ENCODE measurements at places on chromosomes 11 and 22. TPM values are rescaled to one million over a fixed set of nuclear protein-coding genes. Genes with fewer than 3 reads are reported as not detected.

Gene OR51M1
- polyA plus RNA-seq, result not detected

Gene LDLRAD3
- 4.9 TPM for polyA plus RNA-seq

Gene ACRV1
- not detected for polyA plus RNA-seq

Gene MRGPRX4
- polyA plus RNA-seq, result not detected

Gene P4HA3
- not detected for polyA plus RNA-seq

Gene DGCR6
- polyA plus RNA-seq, result 3.8 TPM

Gene PDGFD
- not detected for polyA plus RNA-seq

Gene LRFN4
- polyA plus RNA-seq, result 32.3 TPM

Gene TBC1D22A
- polyA plus RNA-seq, result 7.1 TPM

Gene TRIM49B
- not detected for polyA plus RNA-seq

Gene TTC36
- polyA plus RNA-seq, result 0.23 TPM

Gene TIMM10
- polyA plus RNA-seq, result 199 TPM

Gene TTLL12
- polyA plus RNA-seq, result 75.2 TPM

Gene VPREB1
- polyA plus RNA-seq, result not detected

Gene RASL10A
- 0.54 TPM for polyA plus RNA-seq

Gene NRGN
- 3.2 TPM for polyA plus RNA-seq

Gene OR5P2
- not detected for polyA plus RNA-seq

Gene SMIM35
- polyA plus RNA-seq, result not detected

Gene LYVE1
- 0.13 TPM for polyA plus RNA-seq

Gene UPK2
- polyA plus RNA-seq, result not detected

Gene KDM4D
- 0.48 TPM for polyA plus RNA-seq

Gene PATL1
- polyA plus RNA-seq, result 23.3 TPM

Gene OR6A2
- polyA plus RNA-seq, result 0.05 TPM

Gene CARS1
- polyA plus RNA-seq, result 106 TPM

Gene FXYD6
- 0.07 TPM for polyA plus RNA-seq

Gene HEPN1
- not detected for polyA plus RNA-seq

Gene INSC
- not detected for polyA plus RNA-seq

Gene KIRREL3
- polyA plus RNA-seq, result not detected

Gene DNAJC4
- polyA plus RNA-seq, result 32.6 TPM

Gene CCDC89
- polyA plus RNA-seq, result 0.07 TPM

Gene FZD4
- 6.7 TPM for polyA plus RNA-seq

Gene FOLR2
- polyA plus RNA-seq, result not detected

Gene IRAG1
- polyA plus RNA-seq, result 0.01 TPM

Gene NCR3LG1
- polyA plus RNA-seq, result 13.8 TPM

Gene C1QTNF4
- polyA plus RNA-seq, result not detected

Gene BCO2
- polyA plus RNA-seq, result 0.64 TPM

Gene TMEM132A
- polyA plus RNA-seq, result 1.1 TPM

Gene VSIG2
- not detected for polyA plus RNA-seq

Gene FBLN1
- polyA plus RNA-seq, result not detected

Gene CYB5R2
- polyA plus RNA-seq, result 11.2 TPM
